H1 (cell line): ENCODE measurements at places on chromosomes 7 and 10. TPM values are rescaled to one million over a fixed set of nuclear protein-coding genes. Genes with fewer than 3 reads are reported as not detected.

DNA sequence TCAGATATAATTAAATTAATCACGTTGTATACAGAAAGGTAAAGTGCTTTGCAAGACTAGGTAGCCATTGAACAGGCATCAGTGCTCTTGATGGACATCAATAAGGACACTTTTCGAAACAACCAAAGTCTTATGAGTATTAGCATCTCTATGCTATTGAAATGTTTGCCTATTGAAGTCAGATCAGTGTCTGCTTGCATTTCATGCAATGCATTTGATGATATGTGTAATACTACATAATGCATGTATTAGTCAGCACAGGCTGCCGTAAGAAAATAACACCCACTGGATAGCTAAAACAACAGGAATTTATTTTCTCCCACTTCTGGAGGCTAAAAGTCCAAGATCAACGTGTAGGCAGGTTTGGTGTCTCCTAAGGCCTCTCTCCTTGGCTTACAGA lies 209.3 kb upstream of the PLXDC2 start:
- DNase-seq: no peak
- H3K4me1 ChIP-seq: no peaks in the 10 kb centered on the region
- no peak overlapping the region for H3K27ac ChIP-seq
- H3K4me3 ChIP-seq: no peak overlapping the region
- H3K36me3 ChIP-seq: no peaks in the 10 kb centered on the region

DNA sequence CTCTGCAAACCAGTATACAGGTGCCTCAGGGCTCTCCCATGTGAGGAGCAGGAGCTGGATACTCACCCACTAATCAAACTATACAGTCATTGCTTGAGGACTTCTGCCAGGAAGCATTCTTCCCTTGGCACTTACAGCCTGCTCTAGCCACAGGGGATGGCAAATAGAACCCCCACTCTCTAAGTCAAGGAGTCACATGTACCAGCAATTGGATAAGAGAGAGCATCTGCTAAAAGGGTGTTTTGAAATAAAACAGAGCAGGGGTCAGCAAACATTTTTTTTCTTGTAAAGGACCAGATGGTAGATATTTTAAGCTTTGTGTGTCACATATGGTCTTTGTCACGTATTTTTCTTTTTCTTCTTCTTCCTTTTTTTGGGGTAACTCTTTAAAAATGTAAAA lies 865.2 kb upstream of the GHITM start:
- no peaks in the 10 kb centered on the region for H3K27me3 ChIP-seq
- peaks cover 1% of the 10 kb centered on the region; the same call in 1 of the 2 replicates for H3K4me1 ChIP-seq
- no peak for DNase-seq
- no peaks in the 10 kb centered on the region for H3K36me3 ChIP-seq

DNA sequence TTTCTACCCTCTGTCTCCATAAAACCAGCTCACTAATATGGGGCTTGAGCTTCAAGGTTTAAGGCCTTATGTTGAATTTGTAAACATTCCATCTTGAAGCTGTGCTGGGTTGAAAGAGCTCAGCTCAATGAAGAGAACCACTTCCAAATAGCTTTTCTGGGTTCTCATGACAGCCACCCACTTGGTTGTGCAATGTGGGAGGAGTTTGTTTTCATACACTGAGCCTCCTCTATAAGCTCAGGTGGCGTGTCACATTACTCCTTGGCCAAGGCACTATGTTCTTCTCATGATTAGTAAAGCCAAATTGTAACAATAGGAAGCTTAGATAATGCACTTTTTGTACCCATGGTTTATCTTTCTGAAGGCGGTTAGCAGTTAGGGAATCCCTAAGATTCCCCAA lies 265.6 kb downstream of the PTEN start:
- no peaks in the 10 kb centered on the region for H3K27me3 ChIP-seq
- H3K36me3 ChIP-seq: no peaks in the 10 kb centered on the region
- DNase-seq: no peak
- no peaks in the 10 kb centered on the region for H3K4me1 ChIP-seq
- no peak overlapping the region for H3K27ac ChIP-seq

Gene NXPH1
- polyA plus RNA-seq: 0.14 and 0.24 TPM in 2 replicates

Gene ANXA7
- 37.1 and 39.8 TPM in 2 replicates for polyA plus RNA-seq

- no peak for DNase-seq
- H3K4me1 ChIP-seq: no peaks in the 10 kb centered on the region; the same call in 1 of the 2 replicates
- H3K36me3 ChIP-seq: no peaks in the 10 kb centered on the region
- H3K4me3 ChIP-seq: no peak overlapping the region
- H3K27ac ChIP-seq: no peak overlapping the region
Measured at GRCh38 chr10:3892440-3893425, 107.7 kb upstream of the KLF6 start.

Gene SFXN4
- 7.0 and 15.4 TPM in 2 replicates for polyA plus RNA-seq

GRCh38 chr7:31309407-31309806 lies 31.1 kb downstream of the NEUROD6 start:
- no peak for DNase-seq
- H3K36me3 ChIP-seq: no peaks in the 10 kb centered on the region
- no peak overlapping the region for H3K27ac ChIP-seq
- no peak overlapping the region for H3K4me3 ChIP-seq
- no peaks in the 10 kb centered on the region for H3K4me1 ChIP-seq

- peaks cover 3% of the 10 kb centered on the region; the same call in 1 of the 2 replicates for H3K36me3 ChIP-seq
- H3K27ac ChIP-seq: no peak overlapping the region
- no peak overlapping the region for H3K4me3 ChIP-seq
- peaks cover 10% of the 10 kb centered on the region; the same call in 1 of the 2 replicates for H3K4me1 ChIP-seq
- H3K27me3 ChIP-seq: no peaks in the 10 kb centered on the region
Measured at GRCh38 chr10:124484031-124484430, 22.4 kb downstream of the LHPP start.

Gene OPN1SW
- not detected in 2 replicates for polyA plus RNA-seq

GRCh38 chr10:16905320-16905719 lies 88.1 kb upstream of the RSU1 start:
- DNase-seq: no peak
- H3K27me3 ChIP-seq: no peaks in the 10 kb centered on the region
- H3K27ac ChIP-seq: no peak overlapping the region
- H3K4me3 ChIP-seq: no peak overlapping the region
- no peaks in the 10 kb centered on the region for H3K36me3 ChIP-seq
- 0 out of 2 replicates have a peak, but pooled peaks cover 3% of the 10 kb centered on the region for H3K4me1 ChIP-seq

Gene HOXA13
- not detected in 2 replicates for polyA plus RNA-seq
